ENCODE measurements at places on chromosomes 12 and 14.
A peak's percentile ranks its signal among the peaks of the same experiment; 100 is the strongest.

GRCh38 chr12:70059373-70059772 is 183.9 kb upstream of the CNOT2 start:
- no peak for DNase-seq

DNA sequence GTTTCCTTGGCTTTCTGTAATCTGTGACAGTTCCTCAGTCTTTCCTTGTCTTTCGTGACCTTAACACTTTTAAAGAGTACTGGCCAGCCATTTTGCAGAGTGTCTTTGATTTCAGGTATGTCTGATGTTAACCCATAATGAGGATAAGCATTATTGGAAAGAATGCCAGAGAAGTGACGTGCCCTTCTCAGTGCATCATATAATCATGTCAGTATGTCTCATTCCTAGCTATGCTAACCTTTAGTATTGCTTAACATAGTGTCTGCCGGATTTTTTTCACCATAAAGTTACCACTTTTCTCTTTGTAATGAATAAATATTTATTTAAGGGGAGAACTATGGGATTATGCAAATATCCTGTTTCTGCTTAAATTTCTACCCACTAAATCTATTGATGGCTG is 28.5 kb downstream of the RERG start:
- DNase-seq: no peak

DNA sequence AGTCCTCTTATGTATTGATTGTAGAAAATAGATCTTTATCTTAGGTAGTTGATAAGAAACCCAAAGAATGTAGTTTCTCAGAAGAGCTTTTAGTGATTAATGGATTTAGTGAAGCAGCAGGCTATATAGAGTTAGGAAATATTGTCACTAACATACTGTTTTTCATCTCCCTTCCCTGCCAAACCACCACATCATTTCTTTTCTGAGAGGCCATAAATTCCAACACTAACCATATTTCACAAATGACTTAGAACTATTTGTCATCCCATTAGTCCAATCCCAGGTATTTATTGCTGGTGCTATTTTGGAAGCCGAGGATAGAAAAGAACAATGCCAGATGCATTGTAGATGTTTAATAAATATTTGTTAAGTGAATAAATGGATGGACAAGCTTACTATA is 185.7 kb downstream of the KICS2 start:
- DNase-seq: no peak

- no peak for DNase-seq
These were observed 22.8 kb downstream of the CRACR2A start for GRCh38 chr12:3730111-3730510.

- no peak for DNase-seq
These were observed 24.2 kb downstream of the TMEM30B start for GRCh38 chr14:61256826-61257468.

- DNase-seq: no peak
These were observed 165.8 kb downstream of the KSR2 start for GRCh38 chr12:117803001-117803400.

DNA sequence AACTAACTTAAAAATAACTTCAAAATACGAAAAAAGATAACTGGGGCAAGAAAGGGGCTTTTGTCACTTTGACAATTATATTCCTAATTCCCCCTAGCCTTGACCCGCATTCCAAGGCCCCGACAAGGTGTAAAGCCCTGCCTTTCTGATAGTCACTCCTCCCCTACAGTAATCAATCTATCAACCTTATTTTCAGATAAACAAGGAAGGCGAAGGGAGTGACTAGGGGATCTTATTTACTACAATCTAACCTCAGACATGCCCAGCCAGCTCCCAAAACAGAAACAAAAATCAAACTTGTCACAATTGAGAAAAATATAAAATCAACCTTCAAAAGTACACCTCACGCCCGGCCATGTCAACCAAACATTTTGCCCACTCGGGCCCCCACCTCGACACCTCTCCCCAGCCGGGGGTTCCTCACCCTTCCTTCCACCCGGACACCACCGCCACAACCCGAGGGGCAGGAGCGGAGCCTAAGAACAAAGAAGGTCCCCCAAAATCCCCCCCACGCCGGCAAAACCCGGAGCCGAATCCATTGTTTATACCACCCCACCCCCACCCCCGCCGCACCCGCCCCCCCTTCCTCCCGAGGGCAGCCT is 562 bp downstream of the ZFYVE1 start:
- DNase-seq: no peak

DNA sequence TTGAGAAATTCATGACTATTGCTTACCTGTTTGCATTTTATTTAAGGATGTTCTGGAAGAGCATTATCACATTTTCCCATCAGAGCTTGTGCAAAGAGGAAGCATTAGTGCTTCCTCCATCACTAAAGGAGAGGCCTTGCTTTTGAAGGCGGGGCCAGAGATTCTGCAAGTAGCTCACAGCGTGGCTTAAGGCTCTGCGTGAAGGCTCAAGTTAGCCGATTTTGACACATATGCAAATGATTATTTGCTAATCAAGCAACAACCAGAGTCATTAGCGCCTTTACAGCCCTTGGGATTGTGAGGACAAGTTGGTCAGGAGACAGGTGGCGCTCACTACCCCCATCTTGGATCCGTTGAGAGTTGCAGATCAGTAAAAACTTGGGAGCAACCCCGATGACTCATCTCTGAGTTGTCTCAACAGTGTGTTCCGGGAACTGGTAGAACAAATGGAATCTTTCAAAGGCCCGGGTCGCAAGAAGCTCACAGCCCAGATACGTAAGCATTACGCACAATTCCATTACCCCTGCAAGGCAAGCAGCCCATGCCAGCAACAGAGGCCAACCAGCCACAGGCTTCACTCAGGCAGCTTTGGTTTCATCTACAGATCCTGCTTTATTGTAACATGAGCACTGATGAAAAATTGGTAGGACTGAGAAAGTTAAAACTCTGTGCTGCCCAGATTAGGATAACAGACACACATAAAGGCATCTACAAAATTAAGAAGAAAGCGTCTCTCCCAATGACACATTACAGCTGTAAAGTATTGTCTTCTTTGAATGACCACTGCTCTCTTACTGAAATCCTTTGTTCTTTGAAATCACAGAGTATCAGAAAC is 34.9 kb upstream of the SPTSSA start:
- DNase-seq: peak; percentile 53

- no peak for DNase-seq
These were observed 124.8 kb upstream of the NTF3 start for GRCh38 chr12:5307065-5307464.

DNA sequence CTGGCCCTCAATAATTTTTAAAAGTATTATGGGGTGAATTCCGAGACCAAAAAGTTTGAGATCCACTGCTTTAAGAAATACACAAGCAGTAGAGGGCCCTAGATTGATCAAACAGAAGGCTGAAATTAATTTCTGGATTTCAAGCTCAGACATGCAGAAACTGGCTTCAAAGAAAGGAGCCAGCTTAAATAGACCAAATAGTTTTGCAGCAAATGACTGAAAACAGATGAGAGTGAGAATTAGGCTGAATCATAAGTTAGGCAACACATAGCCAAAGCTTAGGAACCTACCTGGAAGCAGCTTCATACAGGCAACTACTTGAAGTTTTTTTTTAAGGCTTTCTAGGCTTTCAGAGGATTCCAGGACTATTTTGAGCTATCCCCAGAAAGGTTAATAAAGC is 12.4 kb downstream of the ATF7 start:
- DNase-seq: no peak

DNA sequence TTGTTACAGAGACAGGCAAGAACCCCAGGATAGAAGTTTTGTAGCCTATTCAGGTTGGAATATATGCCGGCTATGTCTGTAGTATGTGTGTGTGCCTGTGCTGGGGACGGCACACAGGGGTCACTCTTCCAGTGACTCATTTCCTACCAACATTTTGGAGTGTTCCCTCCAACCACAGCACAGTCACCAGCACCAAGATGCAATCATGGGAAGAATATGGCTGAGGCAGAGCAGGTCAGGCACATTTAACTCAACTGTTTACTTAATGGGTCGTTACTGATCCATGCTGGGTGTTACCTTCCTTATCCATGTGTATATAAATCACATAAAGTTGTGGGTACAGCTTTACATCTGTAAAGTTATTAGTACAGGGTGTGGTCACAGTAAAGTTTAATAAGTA is 178.3 kb downstream of the PRKD1 start:
- DNase-seq: no peak

- peak; percentile 36 for DNase-seq
These were observed 484 bp downstream of the ALKBH1 start for GRCh38 chr14:77707355-77707723.

- peak; percentile 76 for DNase-seq
These were observed 29.1 kb downstream of the NFYB start for GRCh38 chr12:104108755-104109445.

- DNase-seq: no peak
These were observed 216.3 kb downstream of the SLC6A15 start for GRCh38 chr12:84696281-84696680.

- no peak for DNase-seq
These were observed 94.8 kb downstream of the ATF7IP start for GRCh38 chr12:14460212-14460841.

DNA sequence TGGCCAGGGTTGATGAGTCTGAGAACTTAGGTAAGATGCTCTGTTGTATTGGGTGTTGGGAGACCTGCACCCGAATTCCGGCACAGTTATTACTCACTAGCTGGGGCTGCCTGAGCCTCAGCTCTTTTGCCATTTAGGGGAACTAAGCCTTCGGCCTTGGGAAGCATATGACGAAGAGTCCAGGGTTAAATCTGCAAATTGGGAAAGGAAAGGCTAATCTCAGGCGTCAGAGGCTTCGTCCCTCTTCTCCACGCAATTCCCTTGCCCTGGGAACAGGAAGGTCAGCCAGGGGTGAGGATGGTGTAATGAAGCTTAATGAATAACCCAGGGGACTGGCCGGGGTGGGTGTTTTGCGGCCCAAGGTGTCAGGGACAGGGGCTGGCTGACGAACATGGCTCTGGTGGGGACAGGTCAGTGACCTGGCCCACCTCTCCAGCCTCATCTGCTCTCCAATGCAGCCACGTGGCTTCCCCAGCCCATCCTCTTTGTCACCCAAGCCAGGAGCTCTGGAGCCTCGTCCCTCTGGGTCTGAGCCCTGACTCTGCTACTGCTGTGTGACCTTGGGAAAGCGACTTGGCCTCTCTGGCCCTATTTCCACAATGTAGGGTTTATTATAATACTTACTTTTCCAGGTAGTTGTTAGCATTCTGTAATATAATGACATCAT is 3.8 kb upstream of the SDSL start:
- peak; percentile 96 for DNase-seq

- DNase-seq: no peak
These were observed 1.2 kb upstream of the FGD4 start for GRCh38 chr12:32398181-32398580.

DNA sequence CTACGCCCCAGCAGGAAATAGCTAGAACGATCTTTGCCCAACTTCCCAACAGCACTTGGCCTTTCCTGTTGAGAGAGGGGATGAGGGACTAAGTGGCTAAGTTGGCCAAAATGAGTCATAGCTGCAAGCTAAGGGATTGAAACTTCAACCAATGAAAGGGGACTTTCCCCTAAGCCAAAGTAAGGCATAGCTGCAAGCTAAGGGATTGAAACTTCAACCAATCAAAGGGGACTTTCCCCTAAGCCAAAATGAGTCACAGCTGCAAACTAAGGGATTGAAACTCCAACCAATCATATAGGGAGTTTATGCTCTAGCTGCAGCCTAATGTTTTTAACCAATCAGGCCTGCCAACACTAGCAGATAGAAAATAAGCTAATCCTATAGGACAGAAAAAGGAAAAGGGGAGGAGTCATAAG is 100.5 kb upstream of the SSTR1 start:
- DNase-seq: no peak

DNA sequence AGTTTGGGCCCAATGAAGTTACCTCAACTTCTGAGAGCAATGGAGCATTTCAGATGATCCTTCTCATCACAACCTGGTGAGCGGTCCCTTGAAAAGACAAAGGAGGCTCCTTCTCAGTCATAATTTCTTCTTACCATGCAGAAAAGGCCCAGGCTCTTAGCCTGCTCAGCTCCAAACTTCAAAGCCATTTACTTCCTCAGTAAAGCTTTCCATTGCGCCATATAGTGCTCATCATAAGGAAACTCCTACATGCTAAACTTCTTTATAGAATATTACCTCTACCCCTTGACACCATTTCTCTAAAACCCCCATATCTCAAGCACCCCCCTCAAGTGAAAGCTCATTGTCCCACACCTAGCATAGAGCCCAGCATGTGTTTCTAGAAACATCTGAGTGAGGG is 127.1 kb downstream of the GTF2A1 start:
- peak; percentile 41 for DNase-seq

- no peak for DNase-seq
These were observed 1781.1 kb upstream of the SEL1L start for GRCh38 chr14:83314764-83315163.

DNA sequence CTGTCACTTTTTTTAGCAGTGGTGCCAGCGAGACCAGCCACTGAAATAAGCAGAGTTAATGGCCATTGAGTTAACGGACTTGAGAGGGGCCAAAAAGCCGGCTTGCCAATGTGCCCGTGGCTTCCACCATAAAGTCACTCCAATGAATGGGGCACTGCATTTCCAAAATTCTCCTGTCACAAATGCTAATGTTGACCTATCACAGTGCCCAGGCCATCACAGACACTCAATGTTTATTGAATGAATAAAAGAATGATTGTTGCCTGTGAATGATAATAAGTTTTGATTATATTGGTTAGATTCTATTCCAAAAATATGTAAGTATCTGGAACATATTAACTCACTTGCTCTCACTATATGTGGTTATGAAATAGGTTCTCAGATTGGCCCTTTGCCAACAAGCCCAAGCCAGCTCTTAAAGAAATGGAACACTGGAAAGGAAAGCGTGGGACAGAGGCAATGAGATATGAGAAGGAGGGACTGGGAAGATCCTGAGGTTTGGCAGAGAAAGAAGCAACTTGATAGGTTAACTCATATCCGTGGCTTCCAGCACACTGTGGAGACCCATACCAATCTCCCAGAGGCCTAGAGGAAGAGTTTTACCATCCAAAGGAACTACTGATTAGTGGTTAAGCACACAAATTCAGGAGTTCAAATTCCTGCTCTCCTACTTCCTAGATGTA is 108.7 kb downstream of the BTG1 start:
- no peak for DNase-seq

DNA sequence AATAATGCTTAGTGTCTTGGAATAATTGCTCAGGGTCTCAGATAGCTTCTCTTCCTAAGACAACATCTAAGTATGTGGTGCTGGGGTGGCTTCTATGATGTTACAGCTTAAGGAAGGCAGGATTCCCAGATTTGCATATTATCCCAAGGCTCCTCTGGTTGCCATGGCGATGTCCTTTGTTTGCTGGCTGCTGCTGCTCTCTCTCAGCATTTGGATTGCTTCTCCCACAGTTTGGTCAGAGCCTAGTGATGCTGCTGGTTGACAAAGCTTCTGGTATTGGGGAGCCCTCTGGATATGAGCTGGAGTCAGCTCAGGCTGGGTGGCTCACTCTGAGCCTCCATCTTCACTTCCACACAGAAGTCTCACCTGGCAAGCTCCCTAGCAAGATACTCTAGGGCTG is 56.4 kb upstream of the FBXO33 start:
- no peak for DNase-seq

GRCh38 chr12:34356233-34356987 is 334.1 kb downstream of the ALG10 start:
- DNase-seq: no peak

- no peak for DNase-seq
These were observed 55.4 kb downstream of the OTX2 start for GRCh38 chr14:56754921-56755320.

Measured in inflammatory macrophage (primary cell).